ENCODE measurements at places on chromosomes 4 and X.

GRCh38 chr4:111064342-111064993 is 441.6 kb upstream of the PITX2 start:
- DNase-seq: peak; percentile 78

DNA sequence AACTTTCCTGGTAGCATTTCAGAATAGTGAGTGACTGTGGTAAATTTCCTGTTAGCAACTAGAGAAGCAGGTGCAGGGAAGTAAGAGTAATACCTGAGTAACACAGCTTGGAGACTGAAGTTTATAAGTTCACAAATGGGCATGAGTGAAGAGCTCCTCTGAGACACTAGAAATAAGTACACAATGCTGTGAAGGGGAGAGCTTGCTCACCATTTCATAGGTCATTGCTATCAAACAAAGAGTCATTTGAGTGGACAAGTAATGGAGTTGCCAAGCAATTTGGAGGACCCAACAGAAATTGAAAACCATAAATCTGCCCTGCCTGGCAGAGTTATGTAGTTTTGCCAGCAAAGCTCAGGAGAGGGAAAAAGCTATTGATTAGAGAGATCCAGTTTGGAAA is 523.6 kb downstream of the TRAM1L1 start:
- no peak for DNase-seq

DNA sequence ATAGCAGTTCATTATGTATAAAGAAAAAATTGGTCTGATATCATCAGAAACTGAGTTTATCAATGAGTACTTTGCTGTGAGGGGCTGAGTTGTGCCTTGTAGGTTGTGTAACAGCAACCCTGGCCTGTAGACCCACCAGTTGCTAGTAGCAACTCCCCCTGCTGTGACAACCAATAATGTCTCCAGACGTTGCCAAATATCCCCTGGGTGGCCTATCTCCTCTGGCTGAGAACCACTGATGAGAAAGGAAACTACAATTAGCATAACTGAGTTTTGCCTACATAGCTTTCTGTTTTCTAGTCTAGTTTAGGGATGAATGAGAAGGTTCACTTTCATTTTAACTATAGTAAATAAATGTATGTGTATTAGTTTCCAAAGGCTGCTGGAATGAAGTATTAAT is 234.1 kb downstream of the CPE start:
- DNase-seq: no peak

DNA sequence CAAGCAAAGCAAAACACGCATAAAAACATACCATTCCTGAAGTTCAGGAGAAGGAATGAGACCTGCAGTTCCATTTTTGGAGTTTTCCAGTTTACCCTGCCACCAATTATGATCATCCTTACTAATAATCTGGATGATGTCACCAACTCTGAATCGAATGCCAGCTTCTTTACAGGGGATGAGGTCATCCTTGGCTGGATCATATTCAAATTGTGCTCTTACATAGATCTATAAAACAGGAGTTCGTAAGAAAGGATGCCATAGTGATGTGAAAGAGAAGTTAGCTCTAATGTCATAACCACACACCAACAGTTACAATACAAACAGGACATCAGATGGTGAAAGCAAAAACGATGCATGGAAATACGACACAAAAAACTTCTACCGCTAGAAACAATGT is 106.5 kb downstream of the NYX start:
- peak; percentile 51 for DNase-seq

DNA sequence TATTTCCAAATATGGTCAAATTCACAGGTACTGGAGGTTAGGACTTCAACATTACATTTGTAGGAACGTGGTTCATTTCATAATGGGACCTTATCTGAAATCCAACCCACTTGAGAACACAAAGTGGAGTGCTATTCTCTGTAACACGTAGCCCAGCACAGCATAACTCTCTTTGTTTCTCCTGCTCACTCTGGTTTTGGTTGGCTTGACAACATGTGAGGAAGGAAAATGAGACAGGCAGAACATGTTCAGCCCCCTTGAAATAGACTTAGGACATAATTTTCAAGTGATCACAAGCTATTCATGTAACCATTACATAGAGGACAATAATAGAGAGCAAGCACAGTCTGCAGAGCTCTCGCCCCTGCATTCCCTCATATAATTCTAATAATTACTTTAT is 115.1 kb upstream of the SMIM10 start:
- no peak for DNase-seq

GRCh38 chr4:1237981-1238675 is 10.8 kb downstream of the CTBP1 start:
- no peak for DNase-seq

- no peak for DNase-seq
Measured at GRCh38 chr4:187414716-187415115, 580.9 kb upstream of the ZFP42 start.

GRCh38 chr4:115187136-115187535 is 73.7 kb upstream of the NDST4 start:
- DNase-seq: peak; percentile 14

DNA sequence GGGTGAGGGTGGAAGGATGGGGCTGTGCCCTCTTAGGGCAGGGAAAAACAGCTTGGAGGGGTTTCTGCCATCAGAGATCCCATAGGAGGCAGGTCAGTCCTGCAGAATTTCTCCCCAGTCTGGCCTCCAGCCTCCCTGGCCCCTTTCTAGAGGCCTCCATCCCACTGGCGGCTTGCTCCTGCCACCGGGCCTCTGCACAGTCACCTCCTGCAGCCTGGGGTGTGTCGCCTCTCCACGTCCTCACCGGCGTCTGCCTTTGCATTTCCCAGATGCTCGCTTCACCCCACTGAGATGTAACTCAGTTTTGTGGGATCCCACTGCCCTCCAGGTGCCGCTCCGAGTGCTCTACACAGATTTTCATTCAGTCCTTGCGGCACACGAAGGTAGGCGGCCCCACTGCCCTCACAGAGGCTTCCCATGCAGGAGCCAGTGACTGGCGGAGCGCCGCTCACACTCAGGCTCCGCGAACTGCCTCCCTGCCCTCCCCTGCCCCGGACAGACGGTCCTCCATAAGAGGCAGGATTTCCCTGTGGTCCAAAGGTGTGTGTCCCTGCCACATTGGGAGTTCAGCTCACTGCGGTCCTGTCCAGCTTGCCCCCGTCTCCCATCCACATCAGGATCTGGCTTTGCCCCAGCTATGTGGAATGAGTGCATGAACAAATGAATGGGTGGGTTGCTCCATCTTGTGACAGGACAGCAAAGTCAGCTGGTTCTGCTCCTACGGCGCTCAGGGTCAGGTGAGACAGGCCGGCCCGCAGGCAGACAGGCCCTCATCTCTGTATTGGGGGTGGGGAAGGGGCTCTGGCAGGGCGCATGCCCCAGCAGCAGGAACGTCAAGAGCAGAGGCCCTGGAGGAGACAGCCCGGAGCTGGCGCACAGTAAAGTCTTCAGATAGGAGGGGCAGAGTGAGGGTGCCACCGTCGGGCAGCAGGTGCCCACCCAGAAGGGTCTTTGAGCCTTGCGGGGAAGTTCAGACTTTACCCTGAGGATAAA is 2.7 kb upstream of the TMEM271 start:
- no peak for DNase-seq

- no peak for DNase-seq
Measured at GRCh38 chrX:131764216-131764615, 220.3 kb downstream of the OR13H1 start.

- DNase-seq: peak; percentile 66
Measured at GRCh38 chr4:15368856-15369255, 59.0 kb upstream of the C1QTNF7 start.

- no peak for DNase-seq
Measured at GRCh38 chr4:52560844-52561280, 98.2 kb downstream of the USP46 start.

- DNase-seq: no peak
Measured at GRCh38 chrX:132271311-132271778, 52.1 kb upstream of the RAP2C start.

- DNase-seq: no peak
Measured at GRCh38 chr4:6889736-6890324, 19.8 kb upstream of the TBC1D14 start.

DNA sequence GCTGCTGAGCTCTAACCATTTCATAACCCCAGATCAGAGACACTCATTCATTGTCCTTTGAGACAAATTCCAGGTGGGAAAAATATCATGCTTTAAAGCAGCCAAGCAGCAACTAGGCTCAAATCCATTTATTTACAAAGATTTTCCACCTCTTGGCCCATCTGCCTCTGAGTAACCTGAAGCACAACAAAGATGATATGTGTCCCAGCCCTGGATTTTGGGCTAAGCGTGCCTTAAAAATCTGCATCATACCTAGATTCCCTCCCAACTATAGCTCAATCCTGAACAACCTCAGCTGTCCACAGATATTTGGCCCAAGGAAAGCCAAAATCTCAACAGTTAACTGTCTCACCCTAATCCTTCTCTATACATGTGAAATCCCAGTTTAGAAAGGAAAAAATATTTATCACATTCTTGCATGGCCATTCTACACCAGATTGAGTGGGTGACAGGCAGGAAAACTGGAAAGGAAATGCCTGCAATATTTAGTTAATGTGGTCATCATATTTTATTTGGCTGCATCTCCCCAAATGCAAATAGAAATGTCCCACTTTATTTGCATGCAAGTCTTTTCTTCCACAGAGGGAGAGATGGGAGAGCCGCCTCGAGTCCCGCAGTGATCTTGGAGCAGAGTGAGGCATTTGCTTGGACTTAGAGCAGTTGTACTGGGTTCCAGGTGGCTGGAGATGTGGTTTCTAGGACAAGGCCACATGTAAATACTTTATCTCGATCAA is 146.4 kb upstream of the EOLA2 start:
- DNase-seq: peak; percentile 66

GRCh38 chr4:17336524-17336961 is 175.3 kb downstream of the QDPR start:
- DNase-seq: peak; percentile 6
